ENCODE measurements at places on chromosomes 5 and 9.

DNA sequence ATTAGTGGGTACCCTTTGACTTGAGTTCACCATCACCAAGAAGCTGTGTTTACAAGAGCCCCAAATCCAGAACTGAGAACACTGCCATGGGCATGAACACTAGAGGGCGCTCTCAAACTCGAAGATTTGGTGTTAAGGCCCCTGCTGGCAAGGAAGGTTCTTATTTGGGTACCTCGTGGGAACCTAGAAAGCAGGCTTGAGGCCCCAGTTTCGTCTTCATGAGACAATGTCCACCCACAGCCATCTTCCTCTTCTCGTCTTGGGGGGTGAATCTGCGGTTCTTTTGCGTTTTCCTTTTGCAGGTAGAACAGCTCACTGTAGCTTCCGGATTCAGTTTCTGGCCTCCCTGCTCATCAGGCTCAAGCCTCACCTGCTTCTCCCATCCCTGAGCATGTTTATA is 184.0 kb downstream of the SEMA5A start:
- no peak for DNase-seq

- no peak for DNase-seq
Observed at GRCh38 chr9:77978086-77978781, 53.4 kb downstream of the GNAQ start.

DNA sequence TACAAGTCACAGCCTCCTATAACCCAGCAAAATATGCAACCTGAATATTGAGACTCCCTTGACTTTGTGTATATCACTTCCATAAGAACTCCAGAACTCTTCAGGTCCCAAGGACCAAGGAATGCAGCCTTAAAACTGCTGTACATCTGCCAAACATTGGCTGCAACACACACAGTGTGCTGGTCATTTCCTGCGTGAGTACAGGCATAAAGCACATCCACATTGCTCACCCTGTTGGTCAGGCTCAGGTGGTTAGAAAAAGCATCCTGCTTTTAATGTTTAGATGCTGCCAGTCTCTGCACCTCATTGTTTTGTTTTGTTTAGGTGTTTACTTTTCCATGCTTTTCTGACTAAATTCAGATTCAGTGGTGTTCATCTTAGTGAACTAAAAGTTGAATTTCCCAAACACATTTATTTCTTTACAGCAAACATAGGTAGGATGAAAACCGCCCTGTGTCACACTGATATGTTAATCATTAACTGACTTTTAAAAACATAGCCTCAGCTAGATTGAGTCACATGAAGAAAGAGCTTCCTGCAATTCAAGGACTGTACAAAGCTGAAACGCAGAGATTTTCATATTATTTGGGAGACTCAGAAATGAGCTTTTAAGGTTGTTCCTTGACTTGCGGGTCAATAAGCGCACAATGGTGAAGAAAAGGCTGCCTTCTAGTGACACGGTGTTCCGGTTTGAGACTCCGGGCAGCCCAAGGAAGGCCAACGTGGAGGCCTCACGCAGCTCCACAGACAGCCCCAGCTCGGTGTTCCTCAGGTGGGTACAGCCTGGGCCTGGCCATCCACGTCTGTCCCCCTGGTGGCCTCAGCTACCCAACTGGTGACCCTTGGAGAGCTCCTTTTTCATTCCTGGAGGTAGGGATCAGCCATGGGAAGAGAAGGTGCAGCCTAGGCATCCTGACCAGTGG is 52.2 kb upstream of the GRAMD2B start:
- no peak for DNase-seq

GRCh38 chr5:148033134-148033533 is 30.6 kb upstream of the SPINK5 start:
- no peak for DNase-seq

GRCh38 chr5:51986733-51987132 is 603.5 kb downstream of the ISL1 start:
- DNase-seq = no peak

DNA sequence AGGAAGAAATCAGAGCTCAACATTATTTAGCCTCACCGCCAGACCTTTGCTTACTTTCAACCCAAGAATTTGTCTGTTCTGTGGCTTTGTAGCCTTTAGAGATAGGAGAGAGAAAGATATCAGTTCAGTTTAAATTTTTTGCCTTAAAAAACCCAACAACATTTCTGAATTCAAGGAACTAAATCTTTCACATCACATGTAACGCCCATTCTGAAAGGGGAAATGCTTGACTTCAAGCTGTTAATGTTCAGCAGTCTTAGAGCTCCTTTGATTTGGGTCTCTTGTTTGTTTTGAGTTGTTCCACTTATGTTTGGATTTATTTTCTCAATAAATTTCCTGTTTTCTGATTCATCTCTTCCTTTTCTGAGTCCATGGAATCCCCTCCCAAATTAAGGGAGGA is 294.5 kb downstream of the ARHGAP26 start:
- DNase-seq = no peak

DNA sequence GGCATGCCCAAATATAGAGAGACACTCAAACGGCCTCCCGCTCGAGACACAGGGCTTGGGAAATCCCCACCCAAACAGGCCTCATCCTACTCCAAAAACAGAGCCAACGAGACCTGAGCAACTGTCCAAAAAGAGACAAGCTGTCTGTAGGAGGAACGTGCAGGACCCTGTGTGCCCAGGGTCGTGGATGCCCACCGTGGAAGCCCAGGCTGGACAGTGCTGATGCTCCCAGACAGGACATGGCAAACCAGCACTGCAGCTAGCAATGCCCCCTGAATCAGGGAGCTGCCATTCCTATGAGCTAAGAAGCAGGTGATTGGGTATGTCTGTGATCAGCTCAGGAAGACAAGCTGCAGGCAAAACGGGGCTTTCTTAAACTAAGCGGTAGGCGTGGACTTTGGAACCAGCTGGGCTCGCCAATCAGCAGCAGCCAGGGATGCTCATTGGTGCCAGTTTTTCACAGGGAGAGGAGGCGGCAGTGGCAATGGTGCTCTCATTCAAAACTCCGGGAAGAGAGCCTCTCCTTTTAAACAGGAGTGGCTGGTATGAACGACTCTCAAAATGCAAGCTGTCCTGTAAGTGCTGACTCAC is 113.1 kb upstream of the IRX2 start:
- DNase-seq = no peak

DNA sequence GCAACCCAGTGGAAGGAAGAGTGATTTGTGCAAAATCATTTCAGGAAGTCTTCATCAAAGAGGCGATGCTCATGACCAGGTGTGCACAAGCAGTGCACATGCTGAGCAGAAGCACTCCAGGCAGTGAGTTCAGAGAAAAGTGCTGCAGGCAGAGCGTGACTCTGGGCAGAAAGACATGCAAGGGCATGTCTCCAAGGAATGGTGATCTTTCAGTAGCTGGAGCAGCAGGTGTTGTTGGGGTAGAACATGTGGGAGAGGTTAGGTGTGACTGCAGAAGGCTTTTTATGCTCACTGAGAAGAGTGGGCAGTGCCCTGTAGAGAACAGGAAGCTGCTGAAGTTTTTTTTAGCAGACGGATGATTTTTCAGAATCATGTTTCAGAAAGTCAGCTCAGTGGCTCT is 545.4 kb upstream of the TLE4 start:
- DNase-seq = no peak

DNA sequence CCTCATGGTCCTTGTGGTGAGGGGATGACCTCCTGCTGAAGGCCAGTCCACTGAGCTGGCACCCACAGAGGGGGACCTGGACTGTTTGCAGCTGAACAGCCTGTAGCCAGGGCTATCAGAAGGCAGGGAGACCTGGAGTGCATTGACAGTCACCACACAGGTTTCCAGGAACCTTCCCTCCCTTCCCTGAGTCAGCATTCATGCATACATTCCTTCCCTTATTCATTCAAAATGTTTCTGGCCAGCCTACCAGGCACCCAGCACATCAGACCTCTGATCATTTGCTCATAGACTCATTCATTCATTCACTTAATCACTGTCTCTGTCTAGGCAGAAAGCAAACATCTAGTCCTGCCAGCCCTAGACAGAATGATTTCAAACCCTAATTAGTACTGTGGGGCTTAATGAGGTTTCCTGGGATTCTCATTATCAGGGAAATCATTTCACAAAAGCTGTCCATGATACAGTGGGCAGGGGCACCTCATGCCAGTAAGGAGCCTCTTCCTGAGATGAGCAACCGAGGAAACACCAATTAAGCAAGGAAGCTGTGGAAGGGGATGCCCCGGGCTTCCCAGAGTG is 110.1 kb upstream of the PPP1R26 start:
- DNase-seq = no peak

- DNase-seq = no peak
Observed at GRCh38 chr5:128199104-128199503, 115.5 kb downstream of the SLC12A2 start.

GRCh38 chr5:177370488-177371119 is 12.9 kb downstream of the RGS14 start:
- DNase-seq = peak; percentile 47

GRCh38 chr9:131631306-131631705 is 86.0 kb downstream of the PRRT1B start:
- no peak for DNase-seq

DNA sequence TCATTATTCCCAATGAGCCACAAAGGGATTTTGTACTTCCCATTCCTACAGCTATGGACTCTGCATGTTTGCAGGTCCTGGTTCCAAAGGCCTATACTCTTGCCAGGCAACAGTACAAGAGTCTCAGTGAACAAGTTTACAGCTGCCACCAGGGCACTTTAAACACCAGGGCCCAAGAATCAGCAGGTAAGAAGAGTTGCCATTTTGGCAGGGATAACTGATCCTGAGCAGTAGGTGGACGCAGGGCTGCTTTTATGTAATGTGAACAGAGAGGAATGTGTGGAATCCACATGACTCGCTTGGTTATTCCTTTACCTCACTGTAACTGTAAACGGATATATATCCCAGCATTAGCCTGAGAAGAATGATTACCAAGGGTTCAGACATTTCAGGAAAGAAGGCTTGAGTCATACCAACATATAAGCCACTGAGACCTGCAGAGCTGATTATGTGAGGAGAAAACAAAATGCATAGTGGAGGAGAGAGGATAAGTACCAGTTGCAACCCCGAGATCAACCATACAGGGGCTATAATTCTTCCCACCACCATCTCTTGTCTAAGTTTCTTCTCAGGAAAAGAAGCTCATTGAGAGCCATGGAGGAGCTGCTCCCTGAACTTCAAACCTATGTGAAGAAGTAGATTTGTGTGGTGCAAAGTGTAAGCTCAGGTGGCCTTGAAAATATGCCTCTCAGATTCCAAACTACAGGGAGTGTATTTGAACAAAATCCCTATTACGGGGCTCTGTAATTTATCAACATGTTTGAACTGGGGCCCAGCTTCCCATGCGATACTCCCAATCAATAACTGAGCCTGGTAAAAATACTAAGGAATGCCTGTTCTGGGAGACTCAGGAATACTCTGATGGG is 24.6 kb downstream of the RAPGEF6 start:
- DNase-seq = no peak

GRCh38 chr5:134606726-134607125 is 25.9 kb downstream of the SAR1B start:
- no peak for DNase-seq

- no peak for DNase-seq
Observed at GRCh38 chr5:111385970-111386831, 126.1 kb downstream of the STARD4 start.

DNA sequence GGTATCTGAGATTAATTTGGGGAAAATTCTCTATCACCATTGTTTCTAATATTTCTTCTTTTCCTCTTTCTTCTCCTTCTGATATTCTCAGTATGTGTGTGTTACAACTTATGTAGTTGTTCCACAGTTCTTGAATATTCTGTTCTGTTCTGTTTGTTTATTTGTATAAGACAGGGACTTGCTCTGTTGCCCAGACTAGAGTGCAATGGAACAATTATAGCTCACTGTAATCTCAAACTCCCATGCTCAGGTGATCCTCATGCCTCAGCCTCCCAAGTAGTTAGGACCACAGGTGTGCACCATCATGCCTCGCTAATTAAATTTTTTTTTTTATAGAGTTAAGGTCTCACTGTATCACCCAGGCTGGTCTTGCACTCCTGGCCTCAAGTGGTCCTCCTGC is 145.8 kb upstream of the TUT7 start:
- DNase-seq = no peak

DNA sequence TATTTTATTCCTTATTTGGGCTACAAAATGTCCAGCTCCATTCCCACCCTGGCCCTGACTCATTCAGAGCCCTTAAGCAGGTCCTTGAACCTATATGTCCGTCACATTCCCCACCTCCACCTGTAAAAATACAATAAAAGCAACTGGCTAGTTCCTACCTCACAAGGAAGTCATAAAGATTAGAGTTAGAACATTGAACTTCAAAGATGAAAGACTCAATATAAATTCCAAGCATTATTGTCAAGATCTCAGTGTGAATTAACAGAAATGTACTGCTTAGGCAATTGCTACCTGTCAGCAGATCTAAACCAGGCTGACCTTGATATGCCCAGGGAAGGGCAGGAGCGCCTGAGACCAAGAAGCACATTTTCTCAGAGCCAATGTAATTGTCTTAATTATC is 221.8 kb downstream of the ENC1 start:
- no peak for DNase-seq

DNA sequence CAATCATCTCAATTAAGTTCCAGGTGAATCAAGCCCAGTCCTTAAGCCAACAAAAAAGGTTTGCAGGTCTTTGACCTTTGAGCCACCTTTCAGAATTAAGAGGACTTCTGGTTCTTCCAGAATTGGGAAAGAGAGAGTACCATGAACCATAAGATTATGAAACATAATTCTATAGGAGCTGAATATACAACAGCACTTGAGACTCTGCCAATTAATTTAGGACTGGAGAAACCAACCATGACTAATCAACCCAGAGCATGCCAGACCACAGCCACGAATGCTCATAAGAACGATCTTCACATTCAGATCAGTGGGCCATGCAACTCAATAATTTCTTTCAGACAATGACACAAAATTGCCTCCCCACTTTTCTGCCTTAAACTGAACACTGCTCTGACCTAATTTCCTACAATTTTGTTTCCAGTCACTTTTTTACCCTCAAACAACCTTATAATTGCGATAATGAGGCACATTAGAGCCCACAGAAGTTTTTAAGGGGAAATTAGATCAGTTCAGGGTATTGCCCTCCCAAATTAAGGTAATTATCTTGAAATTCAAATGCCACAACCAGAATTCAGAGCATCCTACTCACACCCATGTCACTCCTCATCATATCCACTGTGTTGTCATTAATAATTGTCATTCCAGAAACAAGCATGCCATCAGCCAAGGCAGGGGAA is 213.4 kb downstream of the ATPSCKMT start:
- no peak for DNase-seq

- DNase-seq = no peak
Observed at GRCh38 chr9:79432485-79432884, 139.3 kb upstream of the TLE4 start.

GRCh38 chr5:1174122-1174936 is 27.1 kb upstream of the SLC6A19 start:
- peak; percentile 10 for DNase-seq

DNA sequence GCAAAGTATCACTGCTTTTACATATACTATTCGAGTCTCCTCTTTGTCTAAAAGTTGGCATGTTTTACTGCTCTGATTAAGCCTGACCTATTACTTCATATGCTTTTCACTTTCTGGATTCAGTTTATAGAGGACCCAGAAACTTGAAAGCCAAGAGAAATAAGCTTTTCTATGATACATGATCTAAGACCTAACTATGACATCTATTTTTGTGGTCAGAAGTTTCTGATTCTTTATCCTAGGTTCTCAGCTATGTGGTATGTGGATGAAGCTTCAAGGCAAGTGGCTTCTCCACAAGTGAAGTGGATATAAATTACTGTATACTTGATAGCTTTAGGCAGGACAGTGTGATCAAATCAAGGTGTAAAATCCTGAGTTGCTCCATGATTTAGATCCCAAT is 6.3 kb downstream of the EDIL3 start:
- DNase-seq = no peak

- DNase-seq = no peak
Observed at GRCh38 chr5:171420431-171421241, 1.2 kb downstream of the FGF18 start.

- DNase-seq = no peak
Observed at GRCh38 chr9:89505048-89505447, 7.1 kb upstream of the SEMA4D start.

All from activated CD4-positive, CD25-positive, alpha-beta regulatory T cell (primary cell).